ENCODE measurements at places on chromosomes 2 and 18.

GRCh38 chr18:57084331-57085271, 62.3 kb upstream of the BOD1L2 start:
- no peak for DNase-seq

GRCh38 chr2:1838426-1838825, 94.1 kb upstream of the PXDN start:
- no peak for DNase-seq

- DNase-seq, result no peak
Measured at GRCh38 chr2:71603851-71604725, 150.7 kb downstream of the DYSF start.

GRCh38 chr18:74896390-74896991, 298.8 kb downstream of the ZNF407 start:
- peak; percentile 16 for DNase-seq

DNA sequence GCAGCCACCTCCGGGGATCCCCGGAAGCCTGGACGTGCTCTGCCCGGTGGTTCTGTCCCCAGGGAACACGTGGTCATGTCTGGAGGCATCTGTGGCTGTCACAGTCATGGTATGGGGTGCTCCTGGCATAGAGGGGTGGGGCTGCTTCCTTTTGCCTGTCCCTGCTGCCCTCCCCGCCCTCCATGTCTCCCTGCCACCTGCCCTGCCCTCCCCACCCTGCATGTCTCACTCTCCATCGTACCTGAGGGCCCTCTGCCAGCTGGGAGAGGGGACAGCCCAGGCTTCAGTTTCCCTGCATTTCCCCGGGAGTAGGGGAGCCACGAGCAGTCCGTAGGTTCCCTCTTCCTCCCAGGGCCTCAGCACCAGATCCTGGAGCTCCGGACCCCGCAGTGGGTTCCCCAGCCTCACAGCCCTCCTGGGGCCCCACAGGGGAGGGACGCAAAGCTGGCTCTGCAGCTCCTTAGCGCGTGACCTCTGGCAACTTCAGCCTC, 90.0 kb upstream of the CTDP1 start:
- DNase-seq, result no peak

GRCh38 chr2:181962142-181962541, 23.5 kb upstream of the PPP1R1C start:
- DNase-seq, result no peak

GRCh38 chr2:182610231-182610630, 105.8 kb upstream of the DNAJC10 start:
- DNase-seq, result no peak

GRCh38 chr2:128196471-128196931, 105.5 kb downstream of the UGGT1 start:
- peak; percentile 70 for DNase-seq

- DNase-seq, result peak; percentile 35
Measured at GRCh38 chr2:20677301-20678085, 10.5 kb downstream of the GDF7 start.

GRCh38 chr2:118222672-118223421, 134.6 kb downstream of the INSIG2 start:
- no peak for DNase-seq

DNA sequence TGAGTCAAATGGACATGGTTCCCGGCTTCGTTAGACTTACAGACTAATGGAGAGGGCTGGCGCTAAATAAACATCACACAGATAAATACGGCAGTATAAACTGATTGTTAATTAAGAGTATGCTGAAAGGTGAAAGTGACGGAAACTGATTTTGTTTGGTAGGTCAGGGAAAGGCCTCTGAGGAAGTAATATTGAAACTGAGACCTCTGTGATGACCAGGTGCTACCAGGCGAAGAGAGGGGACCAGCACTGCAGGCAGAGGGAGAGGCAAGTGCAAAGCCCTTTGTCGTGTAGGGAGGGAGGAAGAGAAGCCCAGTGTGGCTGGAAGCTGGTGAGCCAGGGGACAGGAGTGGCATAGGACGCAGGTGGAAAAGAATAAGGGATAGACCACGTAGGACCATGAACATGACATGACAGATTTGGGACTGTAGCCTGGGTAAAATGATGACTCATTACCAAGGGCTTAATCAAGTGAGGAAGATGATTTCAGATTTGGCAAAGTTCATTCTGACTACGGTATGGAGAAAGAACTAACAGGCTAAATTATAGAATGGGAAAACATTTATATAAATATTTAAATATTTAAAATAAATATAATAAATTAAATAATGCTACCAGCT, 433.1 kb downstream of the NCKAP5 start:
- DNase-seq, result no peak

GRCh38 chr18:51651761-51652160, 454.3 kb upstream of the MEX3C start:
- no peak for DNase-seq

GRCh38 chr18:8005870-8006569, 438.9 kb downstream of the PTPRM start:
- no peak for DNase-seq

DNA sequence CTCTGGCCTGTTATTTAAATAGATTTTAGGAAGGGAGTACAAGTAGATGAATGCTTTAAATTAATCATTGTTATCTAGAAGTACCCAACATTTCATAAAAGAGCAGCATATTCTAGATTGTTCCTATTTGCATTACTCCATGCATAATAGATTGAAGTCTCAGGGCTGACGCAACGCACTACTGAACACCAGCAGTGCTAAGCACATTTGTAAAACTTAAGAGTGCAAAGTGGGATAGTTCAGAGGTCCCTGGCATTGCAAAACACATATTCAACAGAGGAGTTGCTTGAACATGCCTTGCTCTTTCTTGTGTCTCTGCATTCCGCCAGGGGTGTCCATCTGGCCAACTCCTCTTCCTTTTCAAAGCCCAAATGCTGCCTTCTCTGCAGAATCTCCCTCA, 22.3 kb downstream of the CDKL4 start:
- DNase-seq, result no peak

- DNase-seq, result no peak
Measured at GRCh38 chr2:191126386-191127085, 24.3 kb downstream of the STAT4 start.

DNA sequence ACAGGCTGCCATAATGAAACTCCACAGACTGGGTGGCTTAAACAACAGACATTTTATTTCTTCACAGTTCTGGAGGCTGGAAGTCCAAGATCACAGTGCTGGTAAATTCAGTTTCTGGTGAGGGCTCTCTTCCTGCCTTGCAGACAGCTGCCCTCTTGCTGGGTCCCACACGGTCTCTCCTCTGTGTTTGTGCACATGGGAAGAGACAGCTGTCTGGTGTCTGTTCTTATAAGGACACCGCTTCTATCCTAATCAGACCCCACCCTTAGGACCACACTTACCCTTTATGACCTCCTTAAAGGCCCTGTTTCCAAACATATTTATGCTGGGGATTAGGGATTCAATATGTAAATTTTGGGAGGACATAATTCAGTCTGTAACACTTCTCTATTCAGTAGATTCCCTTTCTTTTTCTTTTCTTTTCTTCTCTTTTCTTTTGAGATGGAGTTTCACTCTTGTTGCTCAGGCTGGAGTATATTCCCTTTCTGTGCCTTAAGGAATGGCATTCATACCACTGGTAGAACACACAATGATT, 18.9 kb downstream of the CTIF start:
- DNase-seq, result no peak

All from endothelial cell of umbilical vein (primary cell).